ENCODE measurements at places on chromosomes 11 and 22. TPM values are rescaled to one million over a fixed set of nuclear protein-coding genes. Genes with fewer than 3 reads are reported as not detected.

The C11orf71 gene
- 2.9 TPM for total RNA-seq

The UBQLNL gene
- 0.27 TPM for total RNA-seq

DNA sequence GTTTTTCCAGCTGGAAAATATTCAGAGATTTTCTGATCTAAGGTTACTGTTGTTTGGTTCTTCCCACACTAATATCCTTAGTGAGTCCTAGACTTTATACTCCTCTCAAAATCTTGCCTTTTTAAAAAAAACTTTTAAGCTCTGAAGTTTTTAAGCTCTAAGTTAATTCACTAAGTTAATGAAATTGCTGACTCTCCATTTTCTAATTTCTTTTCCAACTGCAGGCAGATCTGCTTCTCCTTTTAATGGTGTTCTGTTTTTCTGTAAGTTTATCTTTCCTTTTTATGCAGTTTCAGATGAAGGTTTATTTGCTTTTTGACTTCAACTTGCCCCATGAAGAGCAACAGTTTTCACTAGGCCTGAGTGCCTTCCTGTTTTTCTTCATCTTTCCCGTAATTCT, 125.8 kb upstream of the ARHGAP42 start:
- DNase-seq: no peak

- no peak for DNase-seq
These were observed 97.3 kb upstream of the API5 start for GRCh38 chr11:43214471-43214870.

- DNase-seq: no peak
These were observed 43.1 kb downstream of the SVIP start for GRCh38 chr11:22786475-22786874.

- DNase-seq: no peak
These were observed 580 bp downstream of the DTX4 start for GRCh38 chr11:59172345-59173079.

GRCh38 chr22:40826984-40827741, 8.0 kb upstream of the SLC25A17 start:
- DNase-seq: no peak

DNA sequence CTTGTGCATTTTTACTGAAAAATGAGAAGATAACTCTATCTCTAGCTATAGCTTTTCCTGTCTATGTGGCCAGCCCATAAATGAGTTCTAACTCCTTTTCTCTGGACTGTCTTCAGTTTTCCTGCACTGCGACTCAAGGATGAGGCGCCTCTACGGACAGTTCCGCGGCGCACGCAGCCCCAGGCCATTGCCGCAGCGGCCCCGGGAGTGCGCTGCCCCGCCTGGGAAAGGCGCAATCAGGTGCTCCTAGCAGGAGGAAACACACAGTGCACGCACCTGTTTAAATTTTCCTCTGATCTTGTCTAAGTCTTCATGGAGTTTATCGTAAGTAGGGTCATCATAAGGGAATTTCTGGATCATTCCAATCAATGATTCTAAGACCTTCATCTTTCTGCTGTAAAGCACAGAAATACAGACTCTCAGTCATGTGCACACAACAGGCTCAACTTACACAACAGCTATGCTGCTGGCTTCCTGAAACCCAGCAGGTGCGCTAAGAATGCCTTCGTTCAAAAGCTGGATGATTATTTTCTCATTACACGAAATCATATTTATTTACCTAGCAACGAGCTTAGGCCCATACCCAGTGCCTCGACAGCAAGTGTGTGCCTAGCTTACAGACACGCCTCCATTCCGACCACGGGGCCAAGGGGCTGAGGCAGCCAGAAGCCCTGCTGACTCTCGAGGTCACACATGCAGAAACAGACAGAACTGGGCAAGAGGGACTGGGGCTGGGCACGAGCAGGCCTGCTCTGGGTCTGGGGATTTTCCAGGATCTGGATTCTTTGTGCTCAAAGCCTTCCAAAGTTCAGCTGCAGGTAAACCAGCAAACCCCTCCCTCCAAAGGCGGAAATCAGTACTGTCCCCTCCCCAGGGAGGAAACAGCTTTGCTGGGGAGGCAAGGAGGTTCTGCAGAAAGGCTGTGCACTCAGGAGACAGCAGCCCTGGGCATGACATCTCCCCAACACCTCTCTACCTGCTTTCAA, 7.2 kb downstream of the LTO1 start:
- no peak for DNase-seq

GRCh38 chr22:30089655-30089974, 9.4 kb downstream of the HORMAD2 start:
- DNase-seq: no peak

The AMPD3 gene
- 5.6 TPM for total RNA-seq

GRCh38 chr22:18987765-18988164, 51.7 kb upstream of the PRODH start:
- DNase-seq: no peak

DNA sequence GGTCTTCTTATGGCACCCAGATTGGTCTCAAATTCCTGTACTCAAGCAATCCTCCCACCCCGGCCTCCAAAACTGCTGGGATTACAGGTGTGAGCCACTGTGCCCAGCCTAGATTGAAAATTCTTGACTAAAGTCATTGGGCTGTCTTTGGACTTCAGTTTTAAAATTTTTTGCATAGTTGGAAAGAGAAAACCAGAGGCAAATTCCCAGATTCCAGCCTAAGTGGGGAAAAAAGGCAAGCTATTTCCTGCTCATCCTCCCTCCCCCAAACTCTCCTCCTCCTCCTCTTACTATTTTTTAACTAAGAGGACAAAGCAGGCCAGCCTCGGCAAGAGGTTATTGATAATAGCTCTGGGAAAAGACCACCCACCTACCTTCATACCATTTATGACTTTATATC, 78.6 kb upstream of the CLMP start:
- DNase-seq: no peak

The C11orf21 gene
- not detected for total RNA-seq

GRCh38 chr11:64058494-64058893, 22.8 kb downstream of the FLRT1 start:
- DNase-seq: no peak

DNA sequence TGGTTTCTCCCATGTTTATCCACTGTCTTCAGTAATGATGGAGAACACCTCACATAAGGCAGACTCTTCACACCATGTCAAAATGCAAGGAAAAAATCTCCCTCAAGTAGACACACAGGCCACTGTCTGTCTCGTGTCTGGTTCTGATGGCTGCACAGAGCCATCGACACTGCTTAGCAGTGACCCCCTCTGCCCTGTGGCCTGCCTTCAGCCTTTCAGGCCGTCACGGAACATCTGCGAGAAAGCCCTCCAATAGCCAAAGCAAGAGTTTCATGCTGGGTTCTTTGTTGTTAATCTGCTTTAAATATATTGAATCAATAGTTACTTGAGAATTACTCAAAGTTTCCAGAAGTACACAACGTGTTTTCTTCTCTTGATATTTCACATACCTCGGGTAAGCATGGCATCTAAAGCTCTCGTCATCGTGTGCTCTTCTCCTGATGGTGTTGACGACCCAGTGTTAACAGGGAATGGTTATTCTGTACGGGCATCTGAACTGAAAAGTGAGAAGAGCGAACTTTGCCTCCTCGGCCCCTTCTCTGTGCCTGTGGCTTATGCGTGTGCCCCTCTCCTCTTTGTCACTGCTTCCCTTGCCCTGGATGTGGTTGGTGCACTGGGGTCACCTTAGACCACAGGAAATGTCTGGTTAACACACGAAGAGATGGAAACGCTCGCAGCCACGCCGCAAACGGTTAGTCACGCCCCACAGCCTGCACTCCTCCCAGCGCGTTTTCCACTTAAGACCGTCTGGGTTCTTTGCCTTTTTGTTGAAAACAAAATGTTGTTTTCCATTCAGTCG, 33.4 kb upstream of the CTTN start:
- no peak for DNase-seq

DNA sequence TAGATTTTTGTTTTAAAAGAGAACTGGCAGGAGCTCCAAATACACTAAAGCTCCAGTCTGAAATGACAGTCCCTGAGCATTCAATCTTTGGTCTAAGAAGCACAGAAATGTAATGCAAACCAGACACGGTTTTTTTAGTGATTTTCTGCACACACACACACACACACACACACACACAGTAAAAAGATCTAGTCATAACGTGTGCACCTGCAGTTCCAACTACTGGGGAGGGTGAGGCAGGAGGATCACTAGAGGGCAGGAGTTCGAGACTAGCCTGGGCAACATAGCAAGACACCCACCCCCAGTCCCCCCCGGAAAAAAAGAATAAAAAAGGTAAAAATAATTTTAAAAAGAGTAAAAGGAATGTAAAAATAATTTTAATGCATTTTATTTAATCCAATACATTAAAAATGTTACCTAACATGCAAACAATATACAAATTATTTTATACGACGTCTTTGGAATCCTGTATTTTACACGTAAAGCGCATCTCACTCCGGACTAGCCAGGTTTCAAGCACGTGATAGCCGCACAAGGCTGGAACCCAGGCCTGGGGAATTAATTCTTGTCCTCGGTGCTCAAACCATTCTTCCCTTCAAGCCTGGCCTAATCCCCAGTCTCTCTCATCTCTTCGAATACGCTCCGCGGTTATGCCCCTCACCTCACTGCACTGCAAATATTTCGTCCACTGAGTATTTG, 762 bp upstream of the TBC1D22A start:
- no peak for DNase-seq

The CENPM gene
- total RNA-seq: 0.84 TPM

The FOLH1 gene
- 0.36 TPM for total RNA-seq

DNA sequence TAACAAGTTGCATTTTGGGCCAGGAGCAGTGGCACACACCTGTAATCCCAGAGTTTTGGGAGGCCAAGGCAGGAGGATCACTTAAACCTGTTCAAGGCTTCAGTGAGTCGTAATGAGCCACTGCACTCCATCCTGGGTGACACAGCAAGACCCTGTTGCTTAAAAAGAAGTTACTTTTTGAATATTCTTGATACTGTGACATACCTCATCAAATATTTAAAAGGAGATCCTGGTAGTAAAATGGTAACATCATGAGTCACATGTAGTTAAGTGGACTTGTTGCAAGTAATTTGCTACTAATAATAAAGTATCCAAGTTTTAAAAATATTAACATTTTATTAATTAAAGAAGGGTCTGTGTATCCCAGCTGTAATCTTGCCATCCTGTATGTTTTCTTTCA, 18.3 kb downstream of the HMGXB4 start:
- peak; percentile 45 for DNase-seq

GRCh38 chr11:72308226-72309073, 64.5 kb upstream of the PHOX2A start:
- DNase-seq: peak; percentile 96

The SOX10 gene
- total RNA-seq: 0.10 TPM

Measured in astrocyte (in vitro differentiated cells and primary cell).